ENCODE measurements at places on chromosomes 11 and 22.

DNA sequence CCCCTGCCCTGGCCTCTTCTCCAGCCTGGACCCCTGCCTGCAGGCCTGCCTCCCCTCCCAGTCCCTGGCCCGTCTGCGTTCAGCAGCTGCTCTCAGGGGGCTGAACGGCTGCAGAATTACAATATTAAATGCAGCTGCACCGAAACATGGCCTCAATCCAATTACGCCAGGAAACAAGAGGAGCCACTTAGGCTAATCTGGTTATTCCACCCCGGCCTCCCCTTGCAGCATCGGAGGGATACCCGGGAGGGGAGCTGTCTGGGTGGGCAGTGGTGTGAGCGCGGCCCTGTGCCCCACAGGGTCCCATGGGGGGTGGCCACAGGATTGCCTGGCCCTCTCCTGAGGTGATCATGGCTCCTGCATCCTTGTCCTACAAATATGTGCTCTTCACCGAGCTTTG is 42.6 kb downstream of the FLRT1 start:
- DNase-seq: no peak

DNA sequence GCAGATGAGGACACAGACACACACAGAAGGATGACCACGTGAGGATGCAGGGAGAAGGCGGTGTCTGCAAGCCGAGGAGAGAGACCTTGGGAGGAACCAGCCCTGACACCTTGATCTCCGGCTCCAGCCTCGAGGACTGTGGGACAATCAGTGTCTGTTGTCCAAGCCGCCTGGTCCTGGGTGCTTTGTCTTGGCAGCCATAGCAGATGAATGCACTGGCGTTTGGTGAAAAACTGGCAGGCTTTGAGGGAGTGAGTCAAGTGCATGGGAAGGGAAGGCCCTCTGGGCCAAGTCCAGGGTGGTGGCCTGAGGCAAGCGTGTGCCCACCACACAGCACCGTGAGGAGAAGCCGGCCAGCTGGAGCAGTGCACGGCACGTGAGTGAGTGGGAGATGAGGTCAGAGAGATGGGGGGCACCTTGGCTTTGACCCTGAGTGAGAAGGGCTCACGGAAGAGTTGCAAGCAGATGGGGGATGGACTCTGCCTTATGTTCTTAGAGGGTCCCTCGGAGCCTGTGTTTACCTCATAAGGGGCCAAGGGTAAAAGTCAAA is 12.4 kb upstream of the BRSK2 start:
- DNase-seq: no peak

DNA sequence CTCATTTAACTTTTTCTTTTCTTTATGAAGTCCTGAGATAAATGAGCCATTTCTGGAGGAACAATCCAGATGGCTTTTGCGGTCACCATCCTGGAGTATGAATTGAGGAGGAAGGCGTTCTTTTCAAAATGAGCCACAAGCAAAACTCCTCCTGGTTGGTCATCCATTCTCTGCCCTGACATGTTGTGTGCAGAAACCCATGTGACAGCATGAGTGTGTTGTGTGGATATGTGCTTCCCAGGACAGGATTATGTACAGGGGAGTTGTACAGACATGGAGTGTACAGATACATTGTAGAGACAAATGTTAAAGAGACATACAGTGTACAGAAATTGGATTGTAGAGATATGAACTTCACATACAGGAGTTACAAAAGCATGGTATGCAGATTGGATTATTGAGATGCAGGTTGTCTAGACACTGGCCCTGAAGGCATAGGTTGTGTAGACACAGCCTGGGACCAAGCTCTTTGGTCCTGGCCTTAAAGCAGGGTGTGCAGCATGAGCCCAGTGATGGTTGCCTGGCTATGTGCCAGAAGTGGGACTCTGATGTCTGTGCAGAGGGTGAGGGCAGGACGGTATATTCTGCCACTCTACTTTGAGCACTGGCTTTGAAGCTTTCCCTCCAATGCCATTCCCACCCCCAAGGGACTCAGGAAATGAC is 178.5 kb upstream of the ZBED5 start:
- no peak for DNase-seq

GRCh38 chr11:112856591-112856990 is 104.6 kb upstream of the NCAM1 start:
- no peak for DNase-seq

DNA sequence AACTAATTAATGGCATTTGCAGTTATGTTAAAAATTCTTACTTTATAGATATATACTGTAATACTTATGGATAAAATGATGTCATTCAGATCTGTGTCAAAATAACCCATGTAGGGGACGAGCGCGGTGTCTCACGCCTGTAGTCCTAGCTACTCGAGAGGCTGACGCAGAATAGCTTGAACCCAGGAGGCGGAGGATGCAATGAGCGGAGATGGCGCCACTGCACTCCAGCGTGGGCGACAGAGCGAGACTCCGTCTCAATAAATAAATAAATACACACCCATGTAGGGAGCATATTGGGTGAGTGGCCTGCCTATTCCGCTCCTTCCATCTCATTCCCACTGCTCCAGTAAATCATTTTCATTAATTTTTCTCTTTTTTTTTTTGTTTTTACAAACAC is 7.1 kb downstream of the SNU13 start:
- DNase-seq: no peak

DNA sequence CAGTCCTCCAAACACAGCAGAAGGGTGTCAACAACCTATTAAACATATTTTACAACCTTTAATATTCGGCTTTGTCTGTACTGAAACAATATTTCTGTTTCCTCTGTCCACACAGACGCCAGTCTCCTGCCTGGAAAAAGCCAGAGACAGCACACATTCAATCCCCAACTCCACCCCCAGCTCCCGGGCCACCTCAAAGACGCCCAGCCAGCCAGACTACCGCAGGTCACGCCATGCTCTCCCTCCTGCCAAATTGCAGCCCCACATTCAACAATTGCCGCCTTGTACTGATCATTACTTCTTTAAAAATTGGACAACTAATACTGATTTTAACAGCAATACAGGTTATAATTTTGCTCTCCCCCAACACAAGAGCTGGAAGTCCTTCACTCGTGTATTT is 1.2 kb downstream of the SERGEF start:
- no peak for DNase-seq

DNA sequence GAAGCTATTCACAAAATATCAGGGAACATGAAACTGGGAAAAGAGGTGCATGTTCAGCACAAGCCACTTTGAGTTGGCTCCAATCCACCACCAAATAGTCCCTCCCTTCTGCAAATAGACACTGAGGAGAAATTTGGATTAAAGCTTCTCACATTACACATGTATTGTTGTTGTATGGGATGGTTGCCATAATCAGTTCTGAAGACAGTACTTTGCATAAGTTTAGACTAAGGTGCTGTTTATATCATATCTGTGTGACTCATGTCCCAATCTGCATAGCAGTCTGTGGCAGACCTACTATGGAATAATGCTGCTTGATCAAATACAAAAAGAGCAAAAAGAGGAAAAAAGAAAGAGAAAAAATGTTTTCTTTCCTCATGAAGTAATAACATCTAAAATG is 376.7 kb upstream of the DDI1 start:
- no peak for DNase-seq

DNA sequence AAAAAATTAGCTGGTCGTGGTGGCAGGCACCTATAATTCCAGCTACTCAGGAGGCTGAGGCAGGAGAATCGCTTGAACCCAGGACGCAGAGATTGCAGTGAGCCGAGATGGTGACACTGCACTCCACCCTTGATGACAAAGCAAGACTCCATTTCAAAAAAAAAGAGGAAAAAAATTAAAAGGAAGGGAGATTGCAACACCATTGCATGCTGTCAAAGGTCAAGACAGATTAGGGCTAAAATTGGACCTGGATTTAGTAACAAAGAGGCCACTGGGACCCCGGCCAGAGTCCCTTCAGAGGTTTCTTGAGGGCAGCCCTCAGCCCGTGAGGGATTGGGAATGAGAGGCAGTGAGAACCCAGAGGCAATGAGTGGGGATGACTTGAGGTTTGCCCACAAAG is 8.2 kb upstream of the MAFF start:
- DNase-seq: no peak

- DNase-seq: no peak
These were observed 13.5 kb downstream of the PGA5 start for GRCh38 chr11:61254403-61255025.

GRCh38 chr22:38402204-38402603 is 52.8 kb downstream of the KCNJ4 start:
- DNase-seq: no peak

GRCh38 chr22:24976442-24977218 is 24.1 kb downstream of the KIAA1671 start:
- no peak for DNase-seq

GRCh38 chr22:48880749-48881148 is 946.9 kb downstream of the BRD1 start:
- no peak for DNase-seq

DNA sequence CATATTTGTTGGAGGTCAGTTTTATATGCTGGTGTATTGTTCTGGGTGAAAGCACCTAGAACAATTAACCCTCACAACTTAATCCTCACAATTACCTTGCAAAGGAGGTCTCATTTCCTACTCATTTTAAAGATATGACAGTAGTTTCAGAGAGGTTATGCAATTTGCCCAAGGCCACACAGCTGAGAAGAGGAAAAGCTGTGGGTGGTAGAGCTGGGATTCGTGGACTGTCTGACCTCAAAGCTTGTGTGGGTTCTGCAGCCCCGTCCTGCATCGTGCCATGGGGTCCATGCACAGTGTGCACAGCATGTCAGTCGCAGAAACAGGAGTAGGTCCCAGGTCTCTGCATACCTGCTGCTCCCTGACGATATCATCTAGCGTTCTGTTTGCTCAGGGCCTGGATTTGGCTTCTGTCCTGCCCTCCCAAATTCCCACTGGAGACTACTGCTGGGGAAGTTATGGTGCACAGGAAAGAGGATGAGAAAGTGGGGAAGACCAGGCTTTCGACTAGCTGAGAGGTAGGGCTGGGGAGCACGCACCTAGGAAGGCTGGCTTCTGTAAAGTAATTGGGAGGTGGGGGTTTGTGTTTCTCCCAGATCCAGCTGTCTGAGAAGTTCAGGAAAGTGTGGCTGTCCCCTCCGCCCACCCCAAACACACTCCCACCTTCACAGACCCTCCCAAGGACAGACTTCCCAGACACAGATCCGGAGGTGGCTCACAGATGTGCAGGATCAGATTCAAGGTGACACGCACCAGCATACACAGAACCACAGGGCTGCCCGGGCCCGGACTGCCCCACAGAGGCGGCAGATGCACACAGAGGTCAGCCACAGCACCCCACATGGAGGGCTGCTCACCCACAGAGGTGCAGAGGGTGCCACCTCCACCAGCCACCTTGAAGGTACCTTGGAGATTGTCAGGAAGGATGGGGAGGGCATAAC is 2.0 kb downstream of the BACE1 start:
- no peak for DNase-seq

DNA sequence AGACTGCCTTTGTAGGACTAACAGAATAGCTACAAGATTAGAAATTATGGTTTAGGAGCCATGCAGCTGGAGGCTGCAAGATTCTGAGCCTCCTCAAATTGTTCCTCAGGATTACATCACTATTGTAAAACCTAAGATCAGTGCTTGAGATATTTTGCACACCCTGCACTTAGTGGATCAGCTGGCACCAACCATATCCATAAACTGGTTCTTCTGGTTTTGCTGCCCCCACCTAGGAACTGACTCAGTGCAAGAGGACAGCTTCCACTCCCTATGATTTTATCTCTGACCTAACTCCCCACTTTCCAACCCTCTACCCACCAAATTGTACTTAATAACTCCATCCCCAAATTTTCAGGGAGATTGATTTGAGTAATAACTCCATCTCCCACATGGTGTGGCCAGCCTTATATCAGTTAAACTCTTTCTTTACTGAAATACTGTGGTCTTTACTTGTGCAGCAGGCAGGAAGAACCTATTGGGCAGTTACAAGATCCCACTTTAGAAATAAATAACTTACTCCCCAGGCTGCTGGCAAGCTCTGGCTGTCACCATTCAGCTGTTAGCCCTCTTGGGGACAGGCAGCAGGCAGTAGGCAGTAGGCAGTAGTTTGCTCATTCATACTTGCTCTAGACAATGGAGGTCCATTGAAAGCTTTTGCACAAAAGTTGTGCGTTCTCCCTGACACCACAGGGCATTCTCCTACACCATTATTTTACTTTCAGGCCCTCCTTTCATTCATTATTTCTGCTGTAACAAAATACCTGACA is 119.0 kb downstream of the SLC17A6 start:
- DNase-seq: no peak

DNA sequence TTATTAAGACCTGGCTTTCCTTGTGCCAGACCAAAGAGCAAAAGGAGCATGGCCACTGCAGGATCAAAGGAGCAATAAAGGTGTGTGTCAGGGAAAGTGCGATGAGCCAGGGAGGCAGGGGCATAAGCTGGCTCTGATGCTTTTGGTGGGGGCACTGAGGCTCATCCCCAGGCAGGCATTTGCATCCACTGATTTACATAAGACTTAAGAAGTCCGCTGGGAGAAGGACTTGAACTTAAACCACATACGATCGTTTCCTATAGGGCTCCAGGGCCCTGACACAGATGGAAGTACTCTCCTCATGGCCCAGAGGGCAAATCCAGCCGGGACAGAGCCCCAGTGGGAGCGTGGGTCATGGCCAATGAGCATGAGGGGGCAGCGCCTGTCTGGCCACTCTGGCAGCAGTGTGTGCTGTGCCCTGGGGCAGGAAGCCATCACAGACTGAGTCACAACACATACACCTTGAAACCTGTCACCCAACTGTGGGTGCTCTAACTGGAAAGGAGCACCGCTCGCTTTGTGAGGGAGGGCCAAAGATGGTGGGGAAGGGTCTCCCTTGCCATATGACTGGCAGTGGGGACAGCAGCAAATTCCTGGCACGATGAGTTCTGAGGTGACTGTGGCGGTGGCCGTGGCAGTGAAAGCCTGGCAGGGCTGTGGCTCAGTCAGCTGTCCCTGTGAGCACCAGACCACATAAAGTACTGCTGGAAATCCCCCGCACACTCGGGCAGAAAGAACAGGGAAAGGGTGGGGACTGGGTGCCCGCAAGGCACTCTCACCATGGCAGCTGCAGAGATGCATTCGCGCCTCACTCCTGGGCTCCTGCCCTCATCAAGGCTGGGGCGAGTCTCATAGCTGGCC is 79.4 kb upstream of the LMO1 start:
- DNase-seq: no peak

- no peak for DNase-seq
These were observed 1075.3 kb downstream of the TBC1D22A start for GRCh38 chr22:47837703-47838102.

GRCh38 chr11:952406-953385 is 27.0 kb downstream of the AP2A2 start:
- no peak for DNase-seq

- DNase-seq: no peak
These were observed 39.1 kb downstream of the BRSK2 start for GRCh38 chr11:1428762-1429316.

DNA sequence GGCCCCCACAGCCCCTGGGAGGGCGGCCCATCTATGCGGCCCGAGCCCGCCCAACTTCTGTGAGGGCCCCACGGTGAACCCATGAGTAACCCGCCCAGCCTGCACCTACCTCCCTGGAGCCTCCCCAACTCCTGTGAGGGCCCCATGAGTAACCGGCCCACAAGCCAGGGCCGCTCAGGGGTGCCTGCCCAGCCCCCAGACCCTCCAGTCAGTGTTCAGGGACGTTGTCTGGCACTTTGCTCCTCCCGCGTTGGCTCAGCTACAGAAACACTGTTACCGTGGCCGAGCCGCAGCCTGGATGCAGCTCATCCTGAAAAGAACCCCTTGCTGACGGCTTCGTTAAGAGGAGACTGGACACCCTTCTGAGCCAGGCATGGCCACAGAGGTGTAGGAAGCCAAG is 179.6 kb downstream of the BRD1 start:
- no peak for DNase-seq
